Activated CD4-positive, alpha-beta T cell treated with anti-CD3 and anti-CD28 coated beads, Interleukin-2, amount 10 ng/mL, durations not matched to agents 24 days and 14 days (primary cell): ENCODE measurements at places on chromosomes 12 and 14. TPM values are rescaled to one million over a fixed set of nuclear protein-coding genes. Genes with fewer than 3 reads are reported as not detected.

The GPRC5A gene
- not detected in 2 replicates for total RNA-seq

The SAMD15 gene
- total RNA-seq = 0.28 and 0.63 TPM in 2 replicates

The KRT74 gene
- not detected in 2 replicates for total RNA-seq

The RNU6-7 gene
- total RNA-seq = not detected in 2 replicates

The TUBA1A gene
- total RNA-seq = 45.9 and 46.8 TPM in 2 replicates
